ENCODE measurements at places on chromosomes 2 and 18.
A peak's percentile ranks its signal among the peaks of the same experiment; 100 is the strongest.

DNA sequence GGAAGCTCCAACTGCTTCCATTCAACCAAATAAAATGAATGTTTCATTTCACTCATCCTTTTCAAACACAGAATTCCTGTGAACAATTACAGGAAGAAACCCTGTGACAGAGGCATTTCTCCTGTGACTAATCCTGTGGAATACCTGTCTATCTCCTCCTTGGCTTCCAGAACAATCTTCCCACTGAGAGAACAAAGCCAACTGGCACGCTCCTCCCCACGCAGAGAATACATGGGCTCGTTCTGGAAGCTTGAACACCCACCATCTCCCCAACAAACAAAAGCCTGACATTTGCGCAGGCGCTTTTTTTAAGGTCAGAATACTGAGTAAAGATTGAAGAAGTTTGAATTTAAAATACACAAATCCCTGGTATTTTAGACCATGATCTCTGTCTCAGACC, 104.7 kb upstream of the SLC66A3 start:
- DNase-seq = no peak

GRCh38 chr18:23784832-23785245, 95.6 kb downstream of the LAMA3 start:
- DNase-seq = no peak

GRCh38 chr2:182951948-182952663, 85.7 kb upstream of the FRZB start:
- no peak for DNase-seq

DNA sequence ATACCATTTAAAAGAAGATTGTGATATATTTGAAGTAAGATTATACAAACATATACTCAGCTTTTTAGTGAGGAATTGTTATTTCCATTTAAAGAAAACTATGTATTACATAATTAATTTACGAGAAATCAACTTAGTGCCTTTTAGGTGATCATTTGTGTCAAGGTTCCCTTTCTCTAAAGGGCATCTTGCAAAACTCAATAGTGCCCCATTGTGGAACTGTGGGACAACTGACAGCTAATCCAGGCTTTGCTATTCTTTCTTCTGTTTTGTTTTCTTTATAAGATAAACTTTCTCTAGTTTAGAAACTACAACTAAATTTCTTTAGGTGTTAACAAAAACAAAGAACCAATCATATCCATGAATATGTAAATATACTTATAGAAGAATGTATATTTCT, 24.3 kb upstream of the VIT start:
- DNase-seq = no peak

DNA sequence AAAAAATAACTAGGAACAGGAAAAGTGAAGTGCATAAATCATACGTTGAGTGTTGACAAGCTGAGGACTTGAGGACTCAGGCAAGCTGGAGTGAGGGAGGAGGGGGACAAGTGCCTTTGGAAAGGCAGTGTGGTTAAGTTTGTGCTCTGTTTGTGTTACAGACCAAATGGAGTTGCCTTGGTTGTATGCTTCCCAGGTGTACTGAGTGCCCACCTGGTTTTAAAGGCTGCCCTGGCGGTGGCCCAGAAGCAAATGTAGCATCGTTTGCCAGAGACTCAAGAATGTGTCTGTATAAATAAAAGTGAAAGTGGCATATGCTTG, 240.9 kb downstream of the PRKCE start:
- DNase-seq = no peak

DNA sequence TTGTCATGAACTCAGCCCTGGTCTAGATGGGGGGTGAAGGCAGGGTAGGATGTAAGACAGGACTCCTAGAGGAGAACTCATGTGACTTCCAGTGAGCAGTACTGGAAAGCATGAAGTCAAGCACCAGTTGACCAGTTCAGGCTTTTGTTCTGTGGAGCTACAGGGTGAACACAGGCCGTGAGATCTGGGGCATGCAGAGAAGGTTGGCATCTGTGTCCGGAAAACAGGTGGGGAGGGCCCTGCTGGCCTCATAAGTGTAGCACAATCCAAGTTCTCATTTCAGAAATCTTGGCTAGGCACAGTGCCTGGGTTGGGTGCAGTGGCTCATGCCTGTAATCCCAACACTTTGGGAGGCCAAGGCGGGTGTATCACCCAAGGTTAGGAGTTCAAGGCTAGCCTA, 50.9 kb upstream of the SPATS2L start:
- DNase-seq = no peak

DNA sequence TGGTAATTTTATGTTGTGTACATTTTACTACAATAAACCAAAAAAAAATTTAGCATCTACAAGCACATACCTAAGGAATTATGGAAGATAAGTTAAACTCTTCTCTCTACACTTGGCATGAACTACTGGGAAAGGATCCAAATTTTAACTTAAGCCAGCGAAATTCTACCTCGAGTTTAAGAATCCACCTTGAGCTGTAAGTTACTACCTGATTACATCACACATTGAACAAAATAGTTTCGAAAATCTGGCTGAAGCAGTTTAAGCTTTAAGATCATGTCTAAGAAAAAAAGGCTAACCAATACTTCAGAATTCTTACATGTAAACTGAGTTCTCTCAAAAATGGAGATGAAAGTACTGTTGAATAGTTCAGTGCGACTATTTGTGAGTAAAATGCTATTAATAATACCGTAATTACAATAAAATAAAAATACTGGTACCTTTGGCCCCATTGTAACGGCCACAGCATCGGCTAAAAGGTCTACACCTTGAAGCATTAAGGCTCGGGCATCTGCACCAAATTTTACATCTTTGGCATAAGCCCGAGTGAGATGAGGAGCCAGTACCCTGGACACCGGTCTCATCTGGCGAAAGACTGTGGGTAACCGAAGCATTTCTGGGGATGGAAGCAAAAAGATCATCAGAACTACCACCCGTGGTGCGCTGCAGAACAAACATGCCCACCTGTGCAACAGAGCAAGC, 1.3 kb downstream of the HSPD1 start:
- DNase-seq = no peak

DNA sequence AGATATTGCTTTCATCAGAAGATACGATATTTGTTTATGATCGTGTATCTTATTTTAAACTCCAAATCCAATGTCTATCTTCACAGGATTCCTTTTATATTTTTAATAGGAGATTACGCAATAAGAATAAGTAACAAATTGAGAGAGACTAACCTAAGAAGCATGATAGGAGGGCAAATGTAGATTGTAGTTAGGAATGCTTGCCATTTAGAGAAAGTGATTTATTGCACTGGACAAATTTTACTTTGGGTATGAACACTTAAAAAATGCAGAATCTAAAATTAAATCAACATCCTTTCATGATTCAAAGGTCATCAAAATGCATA, 563.4 kb upstream of the POU3F3 start:
- DNase-seq = no peak

DNA sequence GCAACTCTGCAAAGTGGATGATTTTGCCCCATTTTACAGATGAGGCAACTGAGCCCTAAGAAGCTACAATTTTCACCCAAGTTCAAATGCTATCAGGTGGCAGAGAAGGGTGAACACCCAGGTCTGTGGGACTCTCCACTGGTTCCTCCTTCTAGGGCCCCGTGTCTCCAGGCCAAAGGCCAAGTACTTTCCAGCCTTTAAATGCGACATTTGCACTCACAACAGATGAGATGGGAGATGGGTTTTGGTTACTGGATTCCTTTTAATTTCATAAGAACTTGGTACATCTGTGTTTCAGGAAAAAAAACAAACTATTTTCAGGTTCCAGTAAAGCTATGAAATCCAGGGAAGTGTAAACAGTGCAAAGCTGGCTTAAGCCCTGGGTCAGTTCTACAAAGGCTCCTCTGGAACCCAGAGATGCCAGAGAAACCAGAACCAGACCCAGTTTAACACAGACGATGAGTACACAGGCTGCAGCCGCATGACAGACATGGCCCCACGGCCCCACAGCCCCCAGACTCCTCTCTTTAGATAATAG, 361.7 kb downstream of the ANAPC1 start:
- DNase-seq = no peak

DNA sequence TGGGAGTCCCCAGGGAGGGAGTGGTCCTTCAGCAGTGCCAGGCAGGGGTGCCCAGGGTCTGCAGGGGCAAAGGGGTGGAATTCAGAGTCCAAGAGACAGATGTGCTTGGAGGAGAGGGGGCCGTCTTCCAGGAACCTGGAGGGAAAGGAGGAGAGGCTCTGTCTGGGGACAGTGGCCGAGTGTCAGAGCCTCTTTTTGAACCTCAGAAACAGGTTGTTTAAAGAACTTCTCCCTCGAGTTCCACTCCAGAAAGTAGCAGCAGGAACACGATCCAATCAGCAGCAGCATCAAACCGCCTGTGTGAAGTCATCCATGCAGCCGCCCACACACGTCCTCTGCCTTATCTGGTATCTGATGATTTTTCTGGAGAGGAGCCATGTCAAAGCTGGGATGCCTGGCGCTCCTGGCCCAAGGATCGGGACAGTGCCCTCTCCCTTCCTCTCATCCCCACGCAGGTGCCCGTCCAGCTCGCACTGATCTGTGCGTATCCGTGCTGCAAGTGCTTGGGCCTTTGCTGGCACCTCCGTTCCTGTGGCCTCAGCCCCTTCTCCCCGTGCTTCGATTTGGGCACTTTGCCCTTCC, 205.1 kb downstream of the NDUFA10 start:
- DNase-seq = no peak

DNA sequence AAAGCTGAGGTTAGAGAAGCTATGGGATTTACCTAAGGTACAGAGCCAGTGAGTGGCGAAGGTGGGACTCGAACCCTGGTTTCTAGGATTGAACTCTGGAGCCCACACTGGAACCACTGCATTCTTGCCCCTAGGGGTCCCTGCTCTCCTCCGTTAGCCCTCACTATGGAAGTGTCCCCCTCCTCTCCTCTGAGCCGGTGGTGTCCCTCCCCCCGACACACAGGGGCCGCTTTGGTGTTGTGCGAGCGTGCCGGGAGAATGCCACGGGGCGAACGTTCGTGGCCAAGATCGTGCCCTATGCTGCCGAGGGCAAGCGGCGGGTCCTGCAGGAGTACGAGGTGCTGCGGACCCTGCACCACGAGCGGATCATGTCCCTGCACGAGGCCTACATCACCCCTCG, 8.5 kb upstream of the GMPPA start:
- DNase-seq = no peak

- DNase-seq = no peak
Observed at GRCh38 chr2:100786297-100786658, 33.7 kb upstream of the NPAS2 start.

GRCh38 chr18:44682871-44683221, 2.2 kb downstream of the SETBP1 start:
- DNase-seq = no peak

DNA sequence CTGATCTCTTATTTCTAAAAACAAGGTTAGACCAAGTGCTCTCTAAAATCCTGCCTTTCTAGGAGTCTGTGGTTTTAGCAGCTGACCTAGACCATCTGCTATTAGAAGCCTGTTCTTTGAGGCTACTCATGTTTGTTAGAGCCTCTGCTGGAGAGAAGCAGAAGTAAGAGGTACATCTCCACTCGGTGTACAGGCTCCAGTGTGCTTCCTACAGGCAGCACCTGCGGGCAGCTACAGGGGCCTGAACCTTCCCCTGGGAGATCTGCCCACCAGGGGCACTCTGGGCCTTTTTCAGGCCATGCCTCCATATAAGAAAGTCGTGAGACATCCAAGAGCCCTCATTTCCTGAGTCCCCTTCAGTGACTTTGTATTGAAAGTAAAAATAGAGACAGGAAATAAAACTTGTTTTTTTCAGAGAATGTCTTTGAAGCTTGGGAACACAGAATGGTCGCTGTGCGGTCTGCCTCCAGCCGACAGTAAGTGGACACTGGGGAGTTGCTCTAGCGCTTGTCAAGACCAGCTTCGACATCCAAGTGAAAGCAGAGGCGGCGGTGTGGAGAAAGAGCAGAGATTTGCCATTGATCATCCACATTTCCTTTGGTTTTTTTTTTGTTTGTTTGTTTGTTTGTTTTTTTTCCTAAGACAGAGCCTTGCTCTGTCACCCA, 31.7 kb downstream of the ONECUT2 start:
- DNase-seq = no peak

GRCh38 chr2:223621901-223622300, 19.7 kb upstream of the SCG2 start:
- no peak for DNase-seq

GRCh38 chr18:56333839-56334238, 304.6 kb downstream of the TXNL1 start:
- no peak for DNase-seq

DNA sequence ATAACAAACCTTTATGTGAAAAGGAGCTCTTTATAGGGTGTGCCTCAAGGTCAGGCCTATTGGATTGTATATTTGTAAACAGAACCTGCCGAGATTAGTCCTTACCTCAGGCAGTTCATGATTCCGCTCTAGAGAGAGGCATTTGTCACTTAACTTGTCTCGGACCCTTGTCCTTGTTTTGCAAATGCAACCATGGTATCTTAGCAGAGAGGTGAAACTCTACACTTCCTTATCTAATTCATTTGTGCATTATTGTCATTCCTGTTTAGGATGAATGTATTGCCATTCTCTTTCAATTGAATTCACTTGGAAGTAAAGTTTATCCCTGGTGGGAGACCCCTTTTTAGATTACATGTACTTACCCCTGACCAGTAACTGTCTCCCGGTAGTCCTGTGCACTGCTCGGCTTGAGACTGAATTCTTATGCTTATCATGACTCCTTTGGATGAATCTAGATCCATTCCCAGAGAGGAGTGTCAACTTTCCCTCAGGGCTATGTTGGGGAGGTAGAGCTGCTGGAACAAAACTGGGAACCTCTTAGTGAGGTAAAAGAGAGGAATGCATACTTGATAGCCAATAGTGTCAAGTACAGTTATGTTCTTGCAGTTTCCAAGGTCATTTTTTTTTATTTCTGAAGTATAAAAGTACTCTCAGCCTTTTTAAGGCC, 46.6 kb downstream of the SGPP2 start:
- DNase-seq = no peak

GRCh38 chr2:96960153-96960961, 26.0 kb downstream of the FAM178B start:
- peak; percentile 63 for DNase-seq

GRCh38 chr18:55186588-55186987, 227.3 kb upstream of the CCDC68 start:
- no peak for DNase-seq

DNA sequence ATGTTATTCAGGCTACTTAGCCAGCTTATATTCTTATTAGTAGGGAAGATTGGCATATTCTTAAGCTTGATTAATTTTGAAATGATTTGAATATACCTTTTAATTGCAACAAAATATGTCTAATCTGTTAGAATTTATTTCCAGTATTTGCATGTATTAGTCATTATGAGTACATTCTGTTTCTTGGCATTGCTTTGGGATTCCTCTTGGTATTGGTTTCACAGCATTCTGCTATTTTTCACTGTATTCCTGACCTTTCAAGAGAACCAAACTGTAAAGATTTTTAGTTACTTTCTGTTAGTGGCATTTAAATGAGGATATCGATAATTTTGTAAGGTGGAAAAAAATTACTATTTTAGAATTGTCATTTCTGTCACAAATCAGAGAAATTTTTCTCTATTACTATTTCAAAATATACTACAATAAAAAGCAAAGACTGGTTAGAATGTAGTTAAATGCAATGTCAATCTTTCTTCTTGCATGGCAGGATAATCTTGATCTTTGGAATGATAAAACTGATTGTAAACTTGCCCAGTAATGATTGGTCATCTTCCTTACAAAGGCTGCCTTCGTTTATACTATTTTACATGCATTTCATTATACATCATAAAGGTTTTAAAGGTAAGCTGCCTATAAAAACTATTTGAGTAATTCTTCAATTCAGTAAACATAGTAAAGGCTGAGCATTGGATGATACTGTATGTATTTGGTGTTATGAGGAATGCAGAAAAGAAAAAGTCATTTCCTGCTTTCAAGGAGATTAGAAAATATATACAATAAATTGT, 86.1 kb downstream of the SLC4A10 start:
- DNase-seq = no peak

All from stimulated activated CD4-positive, alpha-beta T cell treated with anti-CD3 and anti-CD28 coated beads, Interleukin-1b, Interleukin-23, amount 100 ng/mL, for 1 hour (primary cell).